ENCODE measurements at places on chromosomes 2 and 18.

- DNase-seq: no peak
These were observed 118.3 kb downstream of the SH3RF3 start for GRCh38 chr2:109247340-109247739.

DNA sequence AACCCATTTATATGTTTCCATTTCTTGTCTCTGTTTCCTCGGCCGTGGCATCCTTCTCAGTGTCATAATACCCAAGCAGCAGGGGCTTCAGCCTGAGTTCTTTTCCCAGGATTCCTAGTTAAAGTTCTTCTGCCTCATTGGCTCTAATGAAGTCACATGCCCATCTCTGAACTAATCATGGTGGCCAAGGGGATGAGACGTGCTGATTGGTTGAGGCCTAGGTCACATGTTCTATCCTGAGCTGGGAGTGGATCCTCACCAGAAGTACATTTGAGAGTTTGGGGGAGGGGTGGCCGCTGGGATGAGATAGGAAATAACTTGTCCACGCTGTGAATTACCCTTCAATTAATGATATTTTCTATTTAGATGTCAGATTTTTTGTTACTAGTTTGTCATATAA lies 3.8 kb upstream of the UGT1A5 start:
- DNase-seq: no peak

GRCh38 chr2:45024600-45025291 lies 15.5 kb upstream of the SIX2 start:
- no peak for DNase-seq

DNA sequence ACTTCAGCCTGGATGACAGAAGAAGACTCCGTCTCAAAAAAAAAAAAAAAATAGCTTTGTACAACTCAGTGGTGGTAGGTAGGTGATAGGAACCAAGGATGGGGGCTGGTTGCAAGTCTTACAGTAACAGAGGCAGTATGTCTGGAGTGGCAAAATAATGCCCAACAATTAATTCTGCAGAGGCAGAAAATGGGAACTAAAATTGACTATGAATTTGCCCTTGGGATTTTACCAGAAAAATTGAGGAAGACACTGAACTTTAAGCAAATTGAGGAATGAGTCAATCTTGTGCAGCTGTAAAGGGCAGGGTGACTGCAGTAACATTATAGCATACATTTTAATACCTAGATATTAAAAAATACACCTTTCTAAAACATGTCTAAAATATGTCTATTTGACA lies 292.1 kb upstream of the FBXO11 start:
- no peak for DNase-seq

GRCh38 chr2:205754285-205754923 lies 72.1 kb downstream of the NRP2 start:
- no peak for DNase-seq

DNA sequence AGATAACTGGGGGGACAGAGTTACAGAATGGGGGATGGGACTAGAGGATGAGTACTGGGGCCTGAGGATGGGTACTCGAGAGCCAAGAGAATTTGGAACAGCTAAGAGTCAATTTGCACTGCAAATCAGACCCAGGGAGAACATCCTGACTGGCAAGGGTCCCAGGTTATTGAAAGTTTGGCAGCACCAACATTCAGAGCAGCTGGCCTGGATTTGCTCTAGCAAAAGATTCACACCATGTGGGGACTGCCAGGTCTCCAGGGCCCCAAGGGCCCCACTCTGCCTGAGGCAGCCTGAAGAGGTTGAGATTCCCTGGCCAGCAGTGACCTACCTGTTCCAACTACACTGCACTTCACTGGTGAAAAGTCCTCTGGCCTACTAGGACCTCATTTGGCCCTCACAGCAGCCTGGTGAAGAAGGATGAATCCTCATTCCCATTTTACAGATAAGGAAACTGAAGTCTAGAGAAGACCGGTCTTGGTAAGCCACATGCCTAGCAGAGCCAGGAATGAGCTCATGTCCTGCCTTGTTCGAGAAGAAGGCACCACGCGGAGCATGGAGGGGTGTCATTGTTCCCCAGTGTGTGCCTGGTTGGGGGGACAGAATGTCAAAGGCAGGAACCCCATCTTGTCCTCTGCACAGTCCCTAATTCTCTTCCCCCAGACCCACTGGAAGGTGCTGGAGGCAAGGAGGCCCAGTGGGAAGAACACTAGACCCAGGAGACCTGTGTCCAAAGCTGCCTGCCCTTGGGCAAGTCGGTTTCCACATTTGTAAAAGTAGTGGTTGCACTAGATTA lies 258.6 kb downstream of the TNS1 start:
- no peak for DNase-seq
